ENCODE measurements at places on chromosomes 5 and 9.
A peak's percentile ranks its signal among the peaks of the same experiment; 100 is the strongest.

DNA sequence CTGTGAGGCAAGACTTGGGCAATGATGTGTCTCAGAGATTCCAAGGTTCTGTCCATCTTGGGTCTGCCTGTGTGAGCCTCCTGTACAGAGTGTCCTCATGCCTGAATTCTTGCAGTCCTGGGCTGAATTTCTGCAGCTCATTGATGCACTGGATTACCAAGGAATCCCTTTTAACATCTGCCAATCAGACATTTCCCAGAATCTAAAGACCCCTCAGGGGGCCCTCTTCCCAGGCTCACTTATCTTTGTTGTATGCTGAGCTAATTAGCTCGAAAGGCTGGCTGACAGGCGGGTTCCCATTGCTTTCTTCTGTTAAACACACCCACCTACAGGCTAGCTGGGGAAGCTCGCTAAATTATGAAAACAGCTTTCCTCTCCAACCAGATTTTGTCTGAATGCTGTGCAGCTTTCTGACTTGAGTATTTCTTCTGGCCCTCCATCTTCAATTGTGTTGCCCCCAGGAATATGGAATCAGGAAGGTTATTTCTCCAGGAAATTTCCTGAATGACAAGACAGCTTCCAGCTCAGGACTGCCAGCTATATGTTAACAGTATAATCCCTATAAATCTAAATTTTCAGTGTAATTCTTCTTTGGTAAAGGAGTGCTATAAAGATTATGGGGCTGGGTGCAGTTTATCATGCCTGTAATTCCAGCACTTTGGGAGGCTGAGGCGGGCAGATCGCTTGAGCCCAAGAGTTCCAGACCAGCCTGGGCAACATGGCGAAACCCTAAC lies at the start of gene LIX1:
Gene LIX1 (minus strand): TSS at position 91 of the 734 bp plus-strand sequence. CDS start 35 bp downstream, at position 56.
- DNase-seq, result peak; percentile 60

DNA sequence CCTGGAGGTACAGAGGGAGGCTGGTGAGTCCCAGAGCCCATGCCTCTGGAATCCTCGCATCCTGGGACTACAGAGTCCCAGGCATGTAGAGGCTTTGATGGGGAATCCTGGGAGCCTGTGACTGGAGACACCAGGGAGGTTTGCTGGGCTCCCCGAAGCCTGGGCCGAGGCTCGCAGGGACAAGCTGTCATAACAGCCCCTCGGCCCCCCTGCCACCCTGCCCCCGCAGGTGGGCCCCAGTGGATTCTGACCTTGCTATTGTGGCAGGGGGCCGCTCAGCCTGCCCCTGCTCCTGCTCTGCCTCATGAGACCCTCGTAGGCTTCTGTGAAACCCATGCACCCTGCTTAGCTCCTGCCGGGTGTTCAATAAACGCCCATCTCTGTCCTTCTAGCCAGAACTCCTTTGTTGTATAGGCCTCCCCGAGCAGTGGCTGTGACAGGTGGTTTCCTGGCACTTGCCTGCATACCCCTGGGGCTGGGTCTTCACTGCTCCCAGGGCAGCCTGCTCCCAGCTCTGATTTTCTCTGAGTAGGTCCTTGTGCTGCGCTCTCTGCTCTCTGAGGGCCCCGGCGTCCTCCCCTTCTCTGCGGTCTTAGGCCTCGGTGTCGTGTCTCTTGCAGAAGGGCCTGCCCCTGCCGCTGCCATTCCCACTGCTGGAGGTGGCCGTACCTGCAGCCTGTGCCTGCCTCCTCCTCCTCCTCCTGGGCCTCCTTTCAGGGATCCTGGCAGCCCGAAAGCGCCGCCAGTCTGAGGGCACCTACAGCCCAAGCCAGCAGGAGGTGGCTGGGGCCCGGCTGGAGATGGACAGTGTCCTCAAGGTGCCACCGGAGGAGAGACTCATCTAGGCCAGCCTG lies 20.4 kb downstream of the CRB2 start:
- no peak for DNase-seq

- no peak for DNase-seq
Observed at GRCh38 chr5:153617190-153617589, 126.7 kb downstream of the GRIA1 start.

GRCh38 chr5:176529741-176530141 lies 7.5 kb downstream of the RNF44 start:
- DNase-seq, result no peak

GRCh38 chr5:55471468-55471867 lies 63.3 kb downstream of the PLPP1 start:
- no peak for DNase-seq

- no peak for DNase-seq
Observed at GRCh38 chr5:142461028-142461590, 136.3 kb upstream of the SPRY4 start.

- no peak for DNase-seq
Observed at GRCh38 chr5:39211773-39212172, 7.6 kb downstream of the FYB1 start.

DNA sequence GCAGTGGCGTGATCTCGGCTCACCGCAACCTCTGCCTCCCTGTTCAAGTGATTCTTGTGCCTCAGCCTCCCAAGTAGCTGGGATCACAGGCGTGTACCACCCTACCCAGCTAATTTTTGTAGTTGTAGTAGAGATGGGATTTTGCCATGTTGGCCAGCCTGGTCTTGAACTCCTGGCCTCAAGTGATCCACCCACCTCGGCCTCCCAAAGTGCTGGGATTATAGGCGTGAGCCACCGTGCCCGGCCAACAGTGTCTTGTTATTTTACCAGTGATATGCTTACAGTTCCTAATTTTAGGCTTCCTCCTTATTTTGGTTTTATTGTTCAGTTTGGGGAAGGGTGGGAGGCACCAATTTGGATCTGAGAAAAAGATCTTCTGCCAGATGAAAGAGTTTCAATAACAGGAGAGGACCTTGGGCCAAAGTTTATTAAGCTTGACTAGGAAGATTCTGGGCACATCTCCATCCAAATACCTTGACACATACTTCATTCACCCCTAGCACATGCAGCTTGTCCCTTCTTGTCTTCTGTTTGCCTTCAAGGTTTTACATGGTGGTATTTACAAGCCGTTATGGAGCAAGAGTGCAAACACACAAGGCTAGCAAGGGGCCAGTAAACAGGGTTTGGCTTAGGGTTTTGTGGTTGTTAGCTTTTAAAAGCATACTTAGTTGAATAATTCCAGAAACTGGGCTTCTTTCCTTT lies 168.1 kb upstream of the DMRT1 start:
- no peak for DNase-seq

- no peak for DNase-seq
Observed at GRCh38 chr5:15741591-15741990, 241.6 kb downstream of the FBXL7 start.

GRCh38 chr5:39730699-39731098 lies 305.9 kb upstream of the DAB2 start:
- no peak for DNase-seq

- DNase-seq, result no peak
Observed at GRCh38 chr5:169838688-169839087, 141.6 kb downstream of the INSYN2B start.

- DNase-seq, result no peak
Observed at GRCh38 chr9:132679946-132680625, 9.8 kb downstream of the GTF3C4 start.

DNA sequence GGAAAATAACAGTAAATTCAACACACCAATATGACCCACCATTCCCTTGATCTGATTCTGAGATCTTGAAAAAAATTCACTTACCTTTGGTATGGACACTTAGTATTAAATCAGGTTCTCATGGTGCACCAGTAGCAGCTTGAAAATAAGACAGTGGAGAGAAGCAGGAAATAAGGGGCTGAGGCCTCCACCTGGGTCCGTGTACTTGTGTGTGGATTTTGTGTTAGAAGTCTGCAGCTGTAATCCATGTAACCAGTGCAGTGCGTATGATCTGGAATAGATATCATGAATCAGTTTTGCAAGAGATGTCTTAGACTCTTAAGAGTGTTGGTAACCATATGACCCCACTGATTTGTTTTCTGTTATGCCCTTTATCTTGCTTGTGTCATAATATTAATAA lies 107.1 kb downstream of the FBXL7 start:
- no peak for DNase-seq

GRCh38 chr5:145829708-145830361 lies 5.3 kb downstream of the PRELID2 start:
- DNase-seq, result peak; percentile 81

- no peak for DNase-seq
Observed at GRCh38 chr5:147690595-147690994, 91.9 kb downstream of the JAKMIP2 start.

- no peak for DNase-seq
Observed at GRCh38 chr5:153565822-153566221, 75.4 kb downstream of the GRIA1 start.

DNA sequence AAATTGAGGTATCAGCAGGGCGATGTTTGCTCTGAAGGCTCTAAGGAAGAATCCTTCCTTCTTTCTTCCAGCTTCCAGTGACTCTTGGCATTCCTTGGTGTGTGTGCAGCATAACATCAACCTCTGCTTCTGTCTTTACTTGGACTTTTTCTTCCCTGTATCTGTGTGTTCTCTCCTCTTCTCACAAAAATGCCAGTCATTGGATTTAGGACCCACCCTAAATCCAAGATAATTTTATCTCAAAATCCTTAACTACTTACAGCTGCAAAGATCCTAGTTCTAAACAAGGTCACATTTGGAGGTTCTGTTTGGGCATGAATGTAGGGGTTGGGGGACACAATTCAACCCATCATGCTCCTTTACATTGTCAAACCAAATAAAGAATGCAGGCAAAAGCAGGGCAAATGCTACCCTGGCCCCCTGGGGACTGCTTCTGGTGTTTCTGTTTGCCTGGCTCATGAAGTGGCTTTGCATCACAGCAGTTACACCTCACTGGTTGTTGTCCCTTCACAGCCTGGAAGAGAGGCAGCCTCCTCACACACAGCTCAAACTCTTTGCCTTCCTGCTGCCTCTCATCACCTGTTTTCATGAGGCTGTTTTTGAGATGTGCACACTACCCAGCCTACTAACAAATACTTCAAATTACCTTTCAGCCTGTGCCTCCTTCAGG lies 64.8 kb upstream of the PLCXD3 start:
- no peak for DNase-seq

DNA sequence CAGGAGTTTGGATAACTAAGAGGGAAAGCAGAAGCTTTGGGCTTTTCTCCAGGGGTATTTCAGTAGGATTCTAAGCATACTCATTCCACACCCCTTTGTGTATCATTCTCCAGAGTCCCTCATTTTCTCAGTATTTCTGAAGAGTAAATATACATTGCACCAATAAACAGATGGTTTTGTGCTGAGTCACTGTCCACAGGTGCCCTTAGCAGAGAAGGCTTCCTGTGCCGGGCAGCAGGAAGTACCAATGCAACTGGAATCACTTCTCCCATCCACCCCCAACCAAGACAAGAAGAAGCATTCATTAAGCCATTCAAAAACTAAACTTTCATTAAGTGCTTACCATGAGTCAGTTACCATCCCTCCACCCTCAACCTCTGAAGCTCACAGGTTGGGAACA lies 3.6 kb upstream of the CCNJL start:
- no peak for DNase-seq

DNA sequence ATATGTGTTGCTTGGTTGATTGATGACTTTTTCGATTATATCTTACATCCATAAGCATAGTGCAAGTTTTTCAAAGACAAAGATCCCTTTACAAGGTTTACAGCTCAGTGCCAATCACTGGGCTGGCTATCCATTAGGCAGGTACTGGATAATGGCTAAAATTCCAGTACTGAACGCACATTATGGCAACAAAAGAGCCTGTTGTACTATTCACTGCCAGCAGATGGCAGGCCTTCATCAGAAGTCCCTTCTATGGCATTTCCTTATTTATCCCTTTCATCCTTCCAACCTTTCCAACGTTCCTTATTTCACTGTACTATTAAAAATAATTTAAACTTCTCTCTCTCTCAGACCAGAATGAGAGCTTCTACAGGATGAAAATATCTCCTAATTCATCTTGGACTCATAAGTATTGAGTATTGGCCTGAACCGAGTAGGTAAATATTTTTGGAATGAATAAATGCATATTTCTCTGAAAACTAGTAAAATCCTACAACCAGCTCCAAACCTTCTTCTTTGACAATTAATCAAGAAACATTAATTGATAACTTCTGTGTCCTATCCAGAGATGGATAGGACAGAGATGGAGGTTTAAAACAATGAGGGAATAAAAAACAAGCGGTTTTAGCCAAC lies 6.7 kb upstream of the WNT8A start:
- DNase-seq, result peak; percentile 75

DNA sequence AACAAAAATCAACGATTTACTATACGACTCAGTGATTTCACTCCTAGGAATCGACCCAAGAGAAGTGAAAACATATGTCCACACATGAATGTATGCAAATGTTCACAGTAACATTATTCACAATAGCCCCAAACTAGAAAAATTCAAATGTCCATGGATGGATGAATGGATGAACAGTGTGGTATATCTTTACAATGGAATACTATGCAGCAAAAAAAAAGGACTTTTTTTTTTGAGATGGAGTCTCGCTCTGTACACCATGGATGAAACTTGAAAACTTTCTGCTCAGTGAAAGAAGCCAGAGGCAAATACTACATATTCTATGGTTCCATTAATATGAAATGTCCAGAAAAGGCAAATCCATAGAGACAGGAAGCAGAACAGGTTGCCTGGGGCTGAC lies 233.8 kb downstream of the ROR2 start:
- no peak for DNase-seq

- no peak for DNase-seq
Observed at GRCh38 chr5:176788091-176788490, 22.3 kb upstream of the UNC5A start.

DNA sequence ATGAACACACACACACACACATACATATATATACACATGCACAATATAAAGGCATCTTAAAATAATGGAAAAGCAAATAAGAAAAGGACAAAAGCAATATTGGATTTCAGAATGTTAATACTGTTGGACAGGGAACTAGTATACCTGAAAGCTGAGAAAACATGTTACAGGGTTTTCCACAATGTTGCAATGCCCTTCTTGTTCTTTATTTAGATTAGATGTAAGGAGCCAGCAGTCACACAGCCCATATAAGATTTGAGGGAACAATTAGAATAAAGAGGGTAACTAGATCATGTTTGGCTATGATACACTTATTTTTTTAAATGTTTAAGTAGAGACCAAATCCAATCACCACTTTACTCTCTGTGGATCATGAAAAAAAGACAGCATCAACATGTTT lies 61.7 kb downstream of the SH3TC2 start:
- no peak for DNase-seq

DNA sequence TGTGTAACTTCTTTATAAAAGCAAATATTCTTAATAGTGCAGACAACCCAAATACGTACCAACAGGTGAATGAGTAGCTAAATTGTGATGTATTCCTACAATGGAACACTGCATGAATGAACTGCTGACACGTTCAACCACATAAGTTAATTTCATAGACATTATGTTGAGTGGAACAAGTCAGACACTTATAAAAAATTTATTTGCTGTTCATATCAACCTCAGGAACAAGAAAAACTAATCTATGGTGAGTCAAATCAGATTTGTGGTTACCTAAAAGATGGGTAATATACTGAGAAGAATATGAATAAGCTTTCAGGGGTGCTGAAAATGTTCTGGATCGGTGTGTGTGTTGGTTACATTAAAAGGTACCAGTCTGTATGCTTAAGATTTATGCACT lies 35.7 kb downstream of the INVS start:
- DNase-seq, result no peak

Data from NCI-H1417 (cell line).